ENCODE measurements at places on chromosomes 1 and 21. TPM values are rescaled to one million over a fixed set of nuclear protein-coding genes. Genes with fewer than 3 reads are reported as not detected.

SLC35F3 gene
- not detected for total RNA-seq

CEPT1 gene
- total RNA-seq: 22.8 TPM

ZNF593 gene
- total RNA-seq: not detected

CFAP57 gene
- total RNA-seq: not detected

DNA sequence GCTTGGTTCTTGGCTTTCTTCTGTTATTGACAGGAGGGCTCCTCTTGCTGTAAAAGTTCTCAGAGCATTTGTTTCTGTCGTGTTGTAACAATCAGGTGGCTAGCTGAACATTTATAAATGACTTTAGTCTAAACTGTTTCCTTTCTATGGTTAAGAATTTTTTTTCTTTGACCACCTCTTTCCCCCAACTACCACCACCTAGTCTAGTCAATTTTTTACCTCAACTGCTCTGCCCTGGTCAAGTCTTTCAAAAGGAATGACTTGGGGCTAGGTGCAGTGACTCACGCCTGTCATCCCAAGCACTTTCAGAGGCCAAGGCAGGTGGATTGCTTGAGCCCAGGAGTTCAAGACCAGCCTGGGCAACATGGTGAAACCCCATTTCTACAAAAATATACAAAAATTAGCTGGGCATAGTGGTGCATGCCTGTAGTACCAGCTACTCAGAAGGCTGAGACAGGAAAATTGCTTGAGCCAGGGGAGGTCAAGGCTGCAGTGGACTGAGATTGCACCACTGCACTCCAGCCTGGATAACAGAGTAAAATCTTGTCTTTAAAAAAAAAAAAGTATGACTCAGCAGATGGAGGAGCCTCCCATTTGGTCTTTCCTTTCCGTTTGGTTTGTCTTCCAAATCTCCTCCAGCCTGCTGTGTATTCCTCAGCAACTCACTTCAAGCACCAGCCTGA is 40.7 kb downstream of the MAP3K21 start:
- H3K36me3 ChIP-seq: no peaks in the 10 kb centered on the region
- no peak overlapping the region for H3K27ac ChIP-seq
- H3K4me1 ChIP-seq: peaks cover 7% of the 10 kb centered on the region

GRCh38 chr1:47438165-47439016 is 547 bp downstream of the FOXD2 start:
- no peak for DNase-seq
- H3K4me3 ChIP-seq: peak overlapping the region; percentile 57
- peak overlapping the region; percentile 89 for H3K27ac ChIP-seq

GRCh38 chr1:208475951-208476845 is 232.0 kb upstream of the PLXNA2 start:
- H3K27ac ChIP-seq: peak overlapping the region; percentile 2
- no peak for DNase-seq
- H3K4me3 ChIP-seq: no peak overlapping the region
- no peaks in the 10 kb centered on the region for H3K27me3 ChIP-seq
- H3K4me1 ChIP-seq: peaks cover 7% of the 10 kb centered on the region
- no peaks in the 10 kb centered on the region for H3K36me3 ChIP-seq

- H3K36me3 ChIP-seq: no peaks in the 10 kb centered on the region
- DNase-seq: no peak
- H3K27ac ChIP-seq: peak overlapping the region; percentile 63
- H3K4me3 ChIP-seq: no peak overlapping the region
These were observed 39.0 kb downstream of the DPT start for GRCh38 chr1:168689726-168690602.

- no peak overlapping the region for H3K4me3 ChIP-seq
- no peaks in the 10 kb centered on the region for H3K27me3 ChIP-seq
- H3K36me3 ChIP-seq: no peaks in the 10 kb centered on the region
- no peak for DNase-seq
- no peak overlapping the region for H3K27ac ChIP-seq
These were observed 102.2 kb upstream of the SNX7 start for GRCh38 chr1:98559291-98559690.

Measured in stomach (tissue), 19 donors.